Activated CD4-positive, alpha-beta T cell treated with anti-CD3 and anti-CD28 coated beads, Interleukin-2, amount 50 U/mL, for 1 hour (primary cell): ENCODE measurements at places on chromosomes 5 and 9.
A peak's percentile ranks its signal among the peaks of the same experiment; 100 is the strongest.

DNA sequence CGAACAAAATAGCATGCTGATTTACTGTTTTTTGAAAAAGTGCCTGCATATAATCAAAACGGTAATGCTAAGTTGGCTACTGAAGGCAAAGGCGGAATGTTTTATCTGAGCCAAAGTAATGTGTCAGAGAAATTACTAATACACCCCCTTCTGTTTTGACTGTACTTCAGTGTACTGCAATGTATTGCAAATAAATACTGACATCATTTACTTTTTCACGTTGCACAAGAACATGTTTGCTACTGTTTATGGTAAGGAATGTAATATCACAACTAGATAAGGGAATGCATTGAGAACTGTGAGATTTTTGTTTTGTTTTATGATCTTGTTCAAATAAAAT is 813 bp upstream of the AGTPBP1 start:
- no peak for DNase-seq

DNA sequence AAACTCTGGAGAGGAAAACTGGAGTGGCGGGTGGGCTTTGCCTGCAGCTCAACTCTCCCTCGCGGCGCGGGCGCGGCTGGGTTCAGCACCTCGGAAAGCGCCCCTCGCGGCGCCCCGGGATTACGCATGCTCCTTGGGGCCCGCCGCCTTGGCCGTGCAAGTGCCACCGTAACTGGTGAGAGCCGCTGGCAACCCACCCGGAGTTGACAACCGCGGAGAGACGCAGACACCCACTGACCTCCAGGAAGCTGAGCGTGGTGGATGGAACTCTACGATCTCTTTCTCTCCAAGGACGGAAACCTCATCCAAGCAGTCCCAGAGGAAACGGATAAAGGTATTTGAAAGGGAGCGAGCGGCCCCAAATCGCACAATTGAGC is 194 bp upstream of the RXFP3 start:
- DNase-seq = peak; percentile 24

GRCh38 chr5:139903795-139904565 is 108.4 kb downstream of the PSD2 start:
- no peak for DNase-seq

DNA sequence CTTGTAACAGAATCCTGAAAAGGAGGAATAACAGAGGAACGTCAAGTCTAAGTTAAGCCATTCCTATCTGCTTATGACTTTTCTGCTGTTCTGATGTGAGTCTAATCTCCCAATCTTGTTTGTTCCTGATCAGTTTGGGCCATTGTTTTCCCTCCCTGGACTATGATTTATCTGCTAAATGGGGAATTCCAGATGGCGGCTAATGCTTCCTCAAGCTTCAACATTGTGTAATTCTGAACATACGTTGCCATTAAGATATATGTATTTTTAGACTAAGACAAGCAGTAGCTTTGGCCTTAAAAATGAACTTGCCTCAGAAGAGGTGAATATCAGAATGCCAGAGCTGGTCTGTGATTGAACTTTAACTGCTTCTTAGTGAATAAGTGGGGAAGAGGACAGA is 142.7 kb downstream of the PRKACG start:
- DNase-seq = no peak

DNA sequence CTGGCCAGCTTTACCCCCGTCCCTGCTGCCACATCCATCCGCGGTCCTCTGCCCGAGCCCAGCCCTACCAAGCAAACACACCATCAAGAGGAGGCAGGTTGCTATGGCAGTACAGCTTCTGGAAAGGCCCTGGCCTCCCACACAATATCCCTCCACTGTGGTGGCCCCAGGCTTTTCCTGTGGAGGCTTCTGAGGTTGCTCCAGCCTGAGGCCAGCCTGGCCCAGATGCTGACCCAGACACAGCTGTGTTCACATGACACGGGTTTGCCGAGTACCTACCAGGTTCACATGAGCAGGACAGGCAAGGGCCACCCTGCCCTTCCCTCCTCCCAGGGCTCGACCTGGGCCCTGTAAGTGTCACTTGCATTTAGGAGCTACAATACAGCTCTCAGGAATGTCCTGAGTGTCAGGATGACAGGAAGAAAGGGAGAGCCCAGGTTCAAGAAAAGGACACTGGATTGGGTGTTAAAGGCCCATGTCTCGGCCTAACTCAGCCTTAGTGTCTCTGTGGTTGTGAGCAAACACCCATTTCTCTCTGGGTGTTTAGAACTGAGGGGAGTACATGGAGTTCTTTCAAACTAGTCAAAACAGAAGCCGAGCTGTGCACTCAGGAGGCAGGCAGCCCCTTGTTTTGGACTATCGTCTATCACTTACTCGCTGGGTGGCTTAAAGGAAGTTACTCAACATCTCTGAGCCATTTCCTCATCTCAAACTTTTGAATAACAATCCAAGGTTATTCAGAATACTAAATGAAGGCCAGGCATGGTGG is 40.2 kb downstream of the NAIF1 start:
- DNase-seq = peak; percentile 35

DNA sequence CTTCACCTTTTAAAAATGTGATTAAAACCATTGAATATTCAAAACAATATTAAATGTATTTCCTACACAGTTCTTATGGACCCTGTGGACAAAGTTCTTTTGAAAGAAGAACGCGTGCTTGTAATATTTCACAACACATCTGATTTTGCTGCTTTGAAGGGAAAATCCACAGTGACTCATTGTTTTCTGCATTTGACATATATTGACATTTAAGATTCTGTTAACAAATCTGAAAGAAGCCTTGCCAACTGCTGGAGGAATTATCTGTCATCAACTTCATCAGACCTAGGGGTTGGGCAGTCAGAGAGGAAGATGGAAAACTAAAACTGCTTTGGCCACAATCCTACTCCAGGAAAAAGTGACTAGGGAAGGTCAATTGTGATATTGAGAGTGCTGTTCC is 56.9 kb upstream of the RASEF start:
- no peak for DNase-seq

DNA sequence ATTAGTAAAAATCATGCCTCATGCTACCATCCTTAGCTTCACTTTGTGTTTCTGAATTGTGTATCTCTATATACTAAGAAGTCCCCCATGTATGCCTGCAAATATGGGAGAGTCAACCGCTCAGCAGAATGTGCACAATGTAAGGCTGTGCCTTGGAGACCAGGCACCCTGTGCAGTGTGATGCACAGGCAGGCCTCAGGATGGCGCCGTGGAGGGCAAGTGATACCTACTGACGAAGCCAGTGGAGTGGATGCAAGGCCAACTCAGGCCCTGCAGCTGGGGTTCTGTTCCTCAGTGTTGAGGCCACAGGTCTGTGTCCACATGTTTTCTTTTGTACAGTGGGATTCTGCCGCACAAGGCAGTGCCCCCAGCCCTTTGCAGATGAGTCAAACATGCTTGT is 28.4 kb downstream of the SYK start:
- DNase-seq = no peak

DNA sequence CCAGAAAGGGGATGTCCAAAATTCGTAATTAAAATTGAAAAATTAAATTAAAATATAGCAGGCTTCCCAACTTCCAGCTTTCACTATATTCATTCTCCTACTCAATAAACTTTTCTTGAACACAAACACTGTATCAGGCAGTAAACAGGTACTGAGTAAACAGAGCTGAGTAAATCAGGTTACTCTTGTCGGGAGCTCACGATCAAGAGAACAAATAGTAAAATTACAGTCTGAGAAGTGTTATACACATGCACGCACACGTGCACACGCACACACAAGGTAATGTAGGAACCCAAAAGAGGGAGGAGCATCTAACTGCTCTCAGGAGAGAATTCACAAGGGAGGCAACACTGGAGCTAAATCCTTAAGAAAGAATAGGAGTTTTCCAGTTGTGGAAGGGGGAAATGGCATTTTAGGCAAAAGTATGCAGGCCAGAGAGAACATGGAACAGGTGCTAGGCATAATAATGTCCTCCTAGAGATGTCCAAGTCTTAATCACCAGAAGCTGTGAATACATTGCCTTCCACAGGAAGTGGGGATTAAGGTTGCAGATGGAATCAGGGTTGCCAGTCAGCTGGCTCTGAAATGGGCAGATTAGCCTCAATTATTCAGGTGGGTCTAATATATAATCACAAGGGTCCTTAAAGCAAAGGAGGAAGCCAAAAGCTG is 598.8 kb upstream of the BRINP1 start:
- no peak for DNase-seq

- no peak for DNase-seq
Measured at GRCh38 chr9:116008278-116008677, 145.3 kb upstream of the PAPPA start.

GRCh38 chr9:83449983-83450382 is 88.2 kb downstream of the FRMD3 start:
- DNase-seq = no peak

DNA sequence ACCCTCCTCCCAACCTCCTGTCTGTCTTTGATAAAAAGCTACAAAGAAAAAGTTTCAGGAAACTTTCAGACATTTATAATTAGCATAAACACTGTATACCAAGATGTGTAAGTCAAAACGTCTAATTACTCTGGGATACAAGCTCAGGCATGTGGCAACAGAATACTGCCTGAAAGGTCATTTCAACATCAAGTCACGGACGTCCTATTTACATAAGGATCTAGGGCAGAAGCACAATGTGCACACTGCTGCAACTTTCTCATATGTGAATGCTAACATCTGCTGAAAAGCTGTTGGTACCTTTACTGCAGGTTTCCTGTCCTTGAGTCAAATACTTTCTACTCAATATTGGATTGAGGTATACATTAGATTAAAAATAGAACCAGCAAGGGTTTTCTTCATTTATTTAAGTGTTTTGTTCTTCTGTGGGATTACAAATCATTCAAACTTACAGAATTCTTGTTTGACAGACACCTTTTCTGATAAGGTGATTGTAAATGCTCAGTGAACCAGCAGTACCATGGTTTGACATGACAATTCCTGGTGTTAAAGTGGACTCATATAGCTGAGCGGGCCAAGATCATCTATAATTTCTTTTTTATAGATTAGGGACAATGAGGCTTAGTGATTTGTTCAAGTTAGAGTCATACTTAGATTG is 36.8 kb downstream of the ELL2 start:
- DNase-seq = no peak

DNA sequence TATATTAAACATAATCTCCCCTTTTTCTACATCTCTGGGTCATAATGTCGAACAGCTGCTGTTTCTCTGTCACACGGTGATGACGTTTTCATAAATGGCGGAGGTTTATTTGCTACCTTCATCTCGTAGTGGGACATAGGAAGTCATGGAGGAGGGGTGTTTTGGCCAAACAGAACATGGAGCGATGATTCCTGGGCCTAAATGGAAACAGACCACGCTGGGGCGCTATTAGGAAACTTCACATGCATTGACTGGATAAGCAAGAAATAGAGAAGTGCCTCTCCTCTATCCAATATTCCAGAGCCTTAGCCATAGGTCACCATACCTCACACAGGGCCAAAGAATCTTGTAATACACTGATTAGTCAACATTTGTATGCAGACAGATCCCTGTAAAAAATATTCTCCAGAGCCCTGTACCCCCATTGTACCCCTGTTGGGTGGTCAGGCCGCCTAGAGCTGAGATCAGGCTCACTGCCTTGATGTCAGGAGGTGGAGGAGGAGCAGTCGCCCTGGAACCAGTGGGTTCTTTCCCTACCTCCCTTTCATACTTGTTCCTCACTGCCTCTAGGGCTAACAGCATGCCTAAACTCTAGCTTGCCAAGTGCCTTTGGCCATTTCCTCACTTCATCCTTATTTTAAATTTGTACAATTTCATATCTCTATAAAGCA is 77.8 kb upstream of the SPIN1 start:
- DNase-seq = no peak

DNA sequence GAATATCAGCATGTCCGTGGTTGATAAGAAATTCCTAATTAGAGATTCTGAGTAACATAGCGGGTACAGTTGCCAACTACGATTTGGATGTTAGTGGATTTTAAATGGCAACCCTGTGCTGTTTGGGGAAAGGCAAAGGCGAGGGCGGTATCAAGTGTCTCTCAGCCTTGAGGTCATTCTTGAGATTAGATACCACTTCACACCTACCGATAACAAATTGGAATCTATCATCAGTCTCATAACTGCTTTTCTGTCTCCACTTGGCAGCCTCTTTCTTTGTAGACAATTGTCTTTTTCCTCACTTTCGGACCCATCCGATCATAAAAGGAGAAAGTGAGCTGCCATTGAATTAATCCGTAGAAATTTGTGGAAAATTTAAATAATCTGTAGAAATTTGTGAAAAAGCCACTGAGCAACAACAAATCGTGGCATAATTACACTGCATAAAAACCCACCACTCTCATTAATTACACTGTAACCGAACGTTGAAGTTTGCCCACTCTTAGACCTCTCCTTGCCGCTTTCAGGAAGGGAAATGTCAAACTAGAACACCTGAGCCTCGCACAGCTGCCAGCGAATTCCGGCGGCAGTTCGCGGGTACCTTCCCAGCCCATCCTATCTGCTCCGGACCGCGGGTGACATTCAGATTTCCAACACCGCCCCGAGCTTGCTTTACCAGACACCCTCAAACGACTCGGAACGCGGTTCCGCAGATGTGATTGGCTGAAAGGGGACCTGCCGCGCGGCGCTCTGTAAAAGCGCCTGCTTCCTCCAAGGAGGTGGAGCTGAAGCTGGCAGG is 849 bp upstream of the RGMB start:
- DNase-seq = peak; percentile 54

- DNase-seq = no peak
Measured at GRCh38 chr9:77019236-77019925, at the start of gene FOXB2. Gene FOXB2, plus strand, starts transcription at chr9:77019655. Its CDS starts 0 bp downstream, at chr9:77019655.

- no peak for DNase-seq
Measured at GRCh38 chr9:108860354-108860753, 1.7 kb upstream of the ACTL7A start.

DNA sequence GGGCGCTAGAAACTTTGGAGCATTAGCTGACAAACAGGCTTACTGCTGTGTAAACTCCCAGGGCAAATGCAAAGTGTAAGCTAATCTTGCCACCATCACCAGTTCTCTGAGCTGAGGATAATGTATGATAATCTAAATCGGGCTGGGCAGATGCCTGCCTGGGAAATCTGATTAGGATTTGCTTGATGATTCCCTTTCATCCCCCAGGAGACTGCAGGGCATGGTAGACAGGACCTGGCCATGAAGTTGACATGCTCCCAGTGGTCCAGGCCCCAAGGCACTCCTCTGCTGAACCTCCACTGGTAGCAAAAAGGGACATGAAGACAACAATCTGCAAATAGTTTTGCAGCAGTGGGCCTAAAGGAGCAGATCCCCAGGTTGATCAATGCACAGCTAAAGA is 317.5 kb downstream of the SPOCK1 start:
- no peak for DNase-seq

DNA sequence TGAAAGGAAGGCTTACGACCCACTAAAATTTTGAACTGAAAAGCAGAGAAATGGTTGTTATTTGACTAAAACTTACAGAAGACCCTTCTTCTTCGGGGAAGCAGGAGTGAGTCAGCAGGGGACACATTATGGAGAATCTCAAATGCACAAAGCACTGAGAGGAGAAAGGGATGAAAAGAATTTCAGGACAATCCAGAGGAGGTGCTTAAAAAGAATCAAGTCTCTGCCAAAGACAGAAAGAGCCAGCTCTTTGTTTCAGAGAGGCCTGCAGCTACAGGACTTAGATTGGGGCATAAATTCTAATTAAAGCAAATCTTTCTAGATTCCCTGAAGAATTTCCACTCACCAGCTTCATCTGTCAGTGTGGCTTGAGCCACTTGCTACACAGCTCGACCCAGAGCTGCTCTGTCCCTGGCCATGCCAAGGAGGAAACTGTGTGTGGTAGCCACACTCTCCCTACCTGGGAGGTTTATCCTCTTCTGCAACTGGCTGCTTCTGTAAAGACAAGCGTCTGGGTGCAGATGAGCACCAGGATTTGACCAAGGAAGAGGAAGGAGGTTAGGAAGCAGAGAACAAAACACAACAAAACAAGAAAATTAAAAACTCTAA is 89.9 kb downstream of the SEMA5A start:
- DNase-seq = no peak
